ENCODE measurements at places on chromosomes 6 and 20. TPM values are rescaled to one million over a fixed set of nuclear protein-coding genes. Genes with fewer than 3 reads are reported as not detected.

Gene SAMD5
- total RNA-seq = 4.8 TPM

Gene ZKSCAN3
- total RNA-seq = 8.7 TPM

Gene SIRPD
- not detected for total RNA-seq

Gene WFDC12
- not detected for total RNA-seq

Gene MAN1A1
- 56.8 TPM for total RNA-seq

Gene IP6K3
- 2.6 TPM for total RNA-seq

Gene LY6G6F
- not detected for total RNA-seq

Gene SYNDIG1
- total RNA-seq = 4.6 TPM

Gene FGD2
- 32.0 TPM for total RNA-seq

Gene C2
- 17.1 TPM for total RNA-seq

Gene BCAS1
- total RNA-seq = 67.2 TPM

Gene FBXO5
- total RNA-seq = 5.3 TPM

Gene BTN1A1
- total RNA-seq = not detected

Gene MMP24OS
- total RNA-seq = 103 TPM

GRCh38 chr6:52535711-52536423 lies 41.0 kb downstream of the TRAM2 start:
- no peak for DNase-seq

GRCh38 chr6:45592991-45593390 lies 215.3 kb upstream of the SUPT3H start:
- DNase-seq = no peak

- no peak for DNase-seq
Observed at GRCh38 chr6:90644492-90644891, 57.6 kb upstream of the MAP3K7 start.

DNA sequence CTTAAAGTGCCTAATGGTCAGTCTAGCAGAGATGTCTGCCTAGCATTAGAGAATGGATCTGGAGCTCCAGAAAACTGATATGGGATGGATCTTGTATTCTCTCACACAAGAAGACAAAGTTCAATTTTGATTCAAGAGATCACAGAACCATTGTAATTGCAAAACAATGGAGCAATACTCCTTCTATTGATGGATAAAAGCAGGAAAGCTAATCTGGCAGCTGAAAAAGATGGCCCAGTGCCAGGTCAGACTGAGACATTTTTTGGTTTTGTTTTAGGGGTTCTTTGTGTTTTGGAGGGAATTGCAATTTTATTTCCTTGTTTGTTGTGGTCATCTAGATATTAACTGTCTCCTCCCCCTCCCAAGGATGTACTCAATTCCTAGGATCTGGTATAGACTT lies 14.6 kb upstream of the ZNF133 start:
- no peak for DNase-seq

DNA sequence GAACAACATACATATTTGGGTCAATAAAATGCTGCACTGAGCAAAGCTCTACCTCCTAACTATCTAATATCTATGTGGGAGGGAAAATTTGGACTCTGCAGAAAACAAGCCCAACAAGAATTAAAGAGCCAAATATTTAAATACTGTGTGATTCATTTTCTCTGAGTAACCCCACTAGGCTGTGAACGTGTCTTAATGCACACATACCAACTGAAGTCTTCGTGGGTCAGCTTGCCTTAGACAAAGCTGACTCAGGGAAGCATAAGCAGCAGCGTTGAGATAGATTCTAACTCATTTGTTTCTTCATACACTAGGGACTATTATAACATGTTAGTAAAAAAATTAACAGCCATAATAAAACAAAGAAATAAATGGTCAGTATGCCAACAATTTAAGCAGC lies 114.3 kb downstream of the GJA1 start:
- DNase-seq = no peak

DNA sequence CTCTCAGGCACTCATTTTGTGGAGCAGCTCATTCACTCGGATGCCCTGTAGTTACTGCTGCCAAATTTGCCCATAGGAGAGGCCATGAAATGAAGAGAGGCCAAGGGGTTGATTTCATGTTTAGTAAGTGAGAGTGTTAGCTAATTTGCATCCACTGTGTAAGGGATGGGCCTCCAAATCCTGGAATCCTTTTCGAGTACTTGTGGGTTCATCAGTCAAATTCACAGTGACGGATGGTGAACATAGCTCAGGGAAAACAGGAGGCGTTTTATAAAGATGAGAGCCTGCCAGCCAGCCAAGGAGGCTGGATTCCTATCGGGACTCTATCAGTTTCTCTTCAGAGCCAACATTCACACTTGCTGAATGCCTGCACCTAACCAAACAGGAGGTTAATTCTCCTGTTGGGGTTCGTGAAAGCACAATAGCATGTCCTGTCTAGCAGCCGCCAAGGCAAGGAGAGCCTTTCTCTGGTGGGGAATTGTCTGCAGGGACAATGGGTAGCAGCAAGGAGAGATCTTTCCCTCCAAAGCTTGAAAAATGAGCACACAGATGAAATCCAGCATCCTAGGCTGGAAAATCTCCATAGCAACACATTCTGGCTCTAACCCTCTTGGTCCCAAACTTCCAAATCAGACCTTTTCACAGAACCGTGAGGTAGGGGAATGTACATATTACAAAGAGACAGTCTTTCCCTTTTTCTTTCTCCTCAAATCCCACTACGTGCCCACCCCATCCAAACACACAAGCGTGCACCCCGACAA lies 231.4 kb upstream of the ECI2 start:
- no peak for DNase-seq

DNA sequence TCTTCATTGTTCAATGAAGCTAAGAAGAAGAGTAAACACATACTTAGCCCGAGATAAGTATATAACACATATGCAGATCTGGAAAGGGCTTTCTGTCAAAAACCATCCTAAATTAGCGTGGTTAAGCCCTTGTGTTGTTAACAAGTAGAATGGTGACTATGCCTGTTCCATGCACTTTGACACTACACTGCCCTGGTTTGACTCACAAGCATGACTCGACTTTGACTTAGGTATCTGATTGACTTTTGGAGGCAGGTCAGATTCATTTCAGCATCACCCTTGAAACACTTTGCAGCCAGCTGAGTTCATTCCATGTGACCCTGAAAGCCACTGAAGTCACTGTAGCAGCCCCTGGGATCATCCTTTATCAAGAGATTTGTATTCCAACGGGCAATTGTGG lies 239.8 kb downstream of the TBX18 start:
- DNase-seq = no peak

DNA sequence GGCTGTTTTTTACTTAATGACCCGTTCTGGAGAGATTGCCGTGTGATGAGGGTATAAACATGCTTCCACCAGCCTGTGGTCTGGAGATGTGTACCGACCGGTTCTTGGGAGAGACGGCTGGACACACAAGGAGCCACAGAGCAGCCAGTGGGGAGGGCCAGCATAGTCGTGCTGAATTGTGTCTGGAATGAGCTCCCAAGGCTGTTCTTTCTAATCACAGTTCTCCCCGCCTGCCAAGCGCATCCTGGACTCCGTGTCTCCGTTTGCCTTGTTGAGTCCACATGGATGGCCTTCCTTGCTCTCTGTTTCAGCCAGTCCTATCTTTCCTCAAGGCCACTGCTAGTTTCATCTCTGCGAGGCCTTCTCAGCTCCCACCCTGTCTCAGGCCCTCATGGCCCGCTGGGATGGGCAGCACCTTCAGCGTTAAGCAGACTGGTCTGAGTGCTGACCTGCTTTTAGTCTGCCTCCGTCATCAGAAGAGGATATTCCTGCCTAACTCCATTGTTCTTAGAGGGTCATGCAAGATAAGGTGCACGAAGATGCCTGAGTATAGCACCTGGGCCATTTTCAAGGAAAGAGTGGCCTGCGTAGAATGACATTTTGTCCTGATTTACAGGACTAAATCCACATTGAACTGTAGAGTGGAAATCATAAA lies 20.6 kb downstream of the MANBAL start:
- DNase-seq = peak; percentile 75

- DNase-seq = no peak
Observed at GRCh38 chr6:1576166-1576565, 33.5 kb upstream of the FOXC1 start.

- peak; percentile 59 for DNase-seq
Observed at GRCh38 chr6:39377539-39377950, 55.0 kb upstream of the KCNK16 start.

DNA sequence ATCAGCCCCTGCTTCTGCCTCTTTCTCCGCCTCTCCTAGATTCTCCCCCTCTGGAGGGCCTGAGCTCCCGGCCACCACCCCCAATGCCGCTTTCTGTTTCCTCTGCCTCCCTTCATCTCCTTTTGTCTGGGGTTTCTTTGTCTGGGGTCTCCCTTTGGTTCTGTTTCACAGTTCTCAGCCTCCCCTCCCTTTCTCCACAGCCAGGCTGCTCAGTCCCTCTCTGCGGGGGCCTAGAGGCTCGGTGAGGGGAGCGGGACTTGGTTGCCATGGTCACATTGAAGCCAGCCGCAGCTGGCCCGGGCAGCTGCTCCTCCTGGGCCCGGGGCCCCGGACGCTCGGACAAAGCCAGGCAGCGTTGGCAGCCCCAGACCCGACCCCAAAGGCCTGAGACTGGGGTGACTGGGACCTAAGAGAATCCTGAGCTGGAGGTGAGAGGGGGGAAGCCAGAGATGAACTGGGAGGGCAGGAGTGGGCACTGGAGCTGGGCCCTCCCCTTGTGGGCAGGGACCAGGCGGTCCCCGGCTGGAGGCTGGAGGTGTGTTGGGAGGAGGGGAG lies 3.5 kb upstream of the DDR1 start:
- no peak for DNase-seq

DNA sequence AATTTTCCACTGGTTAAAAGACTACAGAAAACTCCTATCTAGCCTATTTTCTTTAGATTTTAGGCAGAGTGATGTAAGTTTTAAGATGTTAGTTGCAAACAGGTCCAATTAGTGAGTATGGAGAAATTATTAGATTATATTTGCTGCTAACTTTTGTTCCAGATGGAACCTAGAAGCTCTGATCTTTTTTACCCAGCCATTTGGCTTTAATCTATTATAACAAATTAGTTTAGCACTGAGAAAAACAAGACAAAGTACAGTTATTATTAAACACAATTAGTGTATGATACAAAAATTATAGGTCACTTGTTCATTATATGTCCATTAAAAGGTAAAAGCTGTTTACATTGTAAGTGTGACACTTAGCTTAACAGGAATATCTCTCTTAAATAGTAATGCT lies 2.5 kb downstream of the FAM162B start:
- no peak for DNase-seq

DNA sequence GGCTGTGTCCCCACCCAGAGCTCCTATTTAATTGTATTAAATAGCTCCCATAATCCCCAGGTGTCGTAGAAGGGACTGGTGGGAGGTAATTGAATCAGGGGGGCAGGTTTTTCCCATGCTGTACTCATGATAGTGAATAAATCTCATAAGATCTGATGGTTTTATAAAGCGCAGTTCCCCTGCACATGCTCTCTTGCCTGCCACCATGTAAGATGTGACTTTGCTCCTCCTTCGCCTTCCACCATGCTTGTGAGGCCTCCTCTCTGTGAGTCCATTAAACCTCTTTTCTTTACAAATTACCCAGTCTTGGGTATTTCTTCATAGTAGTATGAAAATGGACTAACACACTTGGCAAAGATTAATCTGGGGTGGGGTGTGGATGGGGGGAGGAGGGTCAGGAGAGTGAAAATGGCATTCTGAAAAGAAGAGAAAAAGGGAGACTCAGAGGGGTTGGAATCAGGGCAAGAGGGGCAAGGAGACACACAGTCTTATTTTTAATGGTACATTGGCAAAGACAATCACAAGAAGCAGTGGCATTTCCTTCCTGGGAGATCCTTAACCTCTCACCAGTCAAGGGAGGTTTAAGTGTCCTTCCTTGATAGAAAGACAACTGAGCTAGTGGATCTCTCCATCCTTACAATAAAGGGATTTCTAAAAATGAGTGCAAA lies 37.5 kb upstream of the NOX3 start:
- no peak for DNase-seq

DNA sequence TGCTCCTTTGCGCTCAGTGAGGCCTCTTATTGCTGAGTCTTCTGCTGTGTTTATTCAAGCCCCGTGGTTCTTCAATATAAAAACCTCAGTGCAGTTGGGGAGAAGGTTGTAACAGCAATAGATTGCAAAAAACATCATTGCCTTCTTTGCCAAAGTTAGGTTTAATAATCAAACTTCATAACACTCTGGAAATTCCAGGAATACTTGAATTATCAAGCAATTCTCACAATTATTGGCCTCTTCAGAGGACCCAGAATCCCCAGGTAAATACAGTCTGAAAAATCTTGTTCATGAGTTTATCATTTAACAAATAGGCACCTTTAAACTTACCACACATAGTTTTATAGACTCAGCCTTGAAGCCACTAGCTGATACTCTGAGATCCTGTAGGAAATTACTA lies 213.6 kb downstream of the OGFRL1 start:
- DNase-seq = no peak

GRCh38 chr6:77656999-77657764 lies 4.3 kb downstream of the MEI4 start:
- no peak for DNase-seq

DNA sequence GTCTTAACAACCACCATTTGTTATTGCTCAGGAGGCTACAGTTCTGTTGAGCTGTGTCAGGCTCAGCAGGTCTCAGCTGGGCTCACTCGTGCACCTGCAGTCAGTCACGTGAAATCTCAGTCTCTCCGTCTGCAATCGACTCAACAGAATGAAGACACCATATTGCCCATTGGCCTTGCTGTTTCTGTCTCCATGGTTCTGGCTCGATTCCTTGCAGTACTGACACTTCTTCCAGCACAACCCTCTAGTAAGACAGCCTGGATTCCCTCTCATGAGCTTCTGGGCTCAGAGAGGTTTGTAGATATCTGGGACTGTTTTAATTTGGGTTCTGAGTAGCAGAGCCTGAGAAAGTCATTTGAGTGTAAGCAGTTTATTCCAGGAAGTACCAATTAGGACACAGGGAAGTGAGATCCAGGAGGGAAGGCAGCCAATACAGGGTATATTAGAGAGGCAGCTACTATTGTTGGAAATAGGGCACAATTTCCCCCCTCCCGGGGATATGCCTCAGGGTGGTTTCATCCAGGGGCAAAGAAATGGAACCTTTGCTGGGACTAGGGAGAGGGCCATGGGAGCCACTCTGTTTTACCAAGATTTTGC lies 87.4 kb upstream of the RALGAPA2 start:
- DNase-seq = no peak

DNA sequence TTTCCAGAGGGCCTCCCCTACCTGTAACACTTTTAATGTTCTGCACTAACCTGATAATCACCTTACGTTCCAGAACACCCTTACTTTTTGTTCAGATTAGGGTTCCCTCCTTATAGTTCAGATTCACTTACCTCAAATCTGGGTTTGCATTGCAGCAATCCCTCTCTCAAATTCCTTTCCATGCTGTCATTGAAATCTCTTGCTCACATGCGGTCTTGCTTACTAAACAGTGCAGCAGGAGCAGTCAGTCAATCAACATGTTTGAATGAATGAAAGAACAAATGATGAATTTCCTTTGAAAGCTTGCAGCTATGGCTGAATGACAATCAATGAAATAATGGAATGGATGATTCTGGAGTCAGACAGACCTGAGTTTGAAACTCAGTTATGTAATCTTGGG lies 200.1 kb downstream of the HIVEP2 start:
- DNase-seq = no peak

- no peak for DNase-seq
Observed at GRCh38 chr20:17327185-17328148, 100.6 kb downstream of the PCSK2 start.
